ENCODE measurements at places on chromosomes 7 and 10.
A peak's percentile ranks its signal among the peaks of the same experiment; 100 is the strongest.

DNA sequence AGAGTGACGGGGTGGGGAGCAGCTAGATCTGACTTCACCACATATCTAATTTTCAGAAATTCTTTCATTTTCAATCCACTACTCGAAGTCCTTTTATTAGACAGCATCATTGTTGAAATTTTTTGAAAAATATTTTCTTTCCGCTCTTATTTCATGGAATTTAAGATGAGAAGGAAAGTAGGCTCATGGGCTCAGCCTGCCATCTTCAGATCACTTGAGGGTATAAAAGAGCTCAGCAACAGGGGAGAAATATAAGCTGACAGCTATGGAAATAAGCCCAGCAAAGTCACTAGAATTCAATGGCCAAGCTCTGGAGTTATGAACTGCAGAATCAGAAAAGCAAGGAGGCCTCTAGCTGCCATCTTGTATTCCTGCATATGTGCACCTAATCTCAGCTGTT is 389.1 kb downstream of the XPNPEP1 start:
- no peak for DNase-seq

GRCh38 chr7:159108941-159109652 is 35.6 kb downstream of the VIPR2 start:
- no peak for DNase-seq

DNA sequence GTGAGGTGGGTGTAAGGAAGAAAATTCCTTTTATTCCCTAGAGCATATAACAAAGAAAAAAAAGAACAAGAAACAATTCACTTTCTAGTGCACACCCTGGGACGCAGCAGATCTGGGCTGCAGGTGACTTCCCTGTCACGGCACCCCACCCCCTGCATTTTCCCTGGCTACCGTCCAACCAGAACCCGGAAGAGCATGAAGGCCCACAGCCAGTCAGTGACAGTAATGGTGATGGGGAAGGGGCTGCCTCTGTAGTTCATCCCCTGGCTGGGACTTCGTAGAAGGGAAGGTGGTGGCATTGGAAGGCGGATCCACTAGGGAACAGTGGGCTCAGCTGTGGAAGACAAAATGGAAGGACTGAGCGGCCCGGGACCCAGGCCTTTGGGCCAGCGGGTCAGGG is 236.7 kb downstream of the BUB3 start:
- no peak for DNase-seq

GRCh38 chr10:118776960-118777359 is 22.2 kb upstream of the CACUL1 start:
- DNase-seq: no peak

GRCh38 chr10:549391-549790 is 140.1 kb downstream of the DIP2C start:
- no peak for DNase-seq

GRCh38 chr7:65980478-65981250 is 1.3 kb downstream of the GUSB start:
- DNase-seq: peak; percentile 24

GRCh38 chr10:100986952-100987684 is at the start of the genes MRPL43 and TWNK:
MRPL43 (minus strand) TSS chr10:100987497; CDS start chr10:100987443, 54 bp downstream.
TWNK (plus strand) TSS chr10:100987543; CDS start chr10:100988211, 668 bp downstream.
- peak; percentile 81 for DNase-seq

GRCh38 chr7:133812877-133813276 is 314.3 kb upstream of the LRGUK start:
- no peak for DNase-seq

- DNase-seq: no peak
Measured at GRCh38 chr7:11469028-11469745, 362.8 kb downstream of the THSD7A start.

GRCh38 chr10:62503872-62504271 is 129.7 kb downstream of the ZNF365 start:
- DNase-seq: no peak

GRCh38 chr7:38232502-38233366 is 40.7 kb downstream of the TARP start:
- peak; percentile 59 for DNase-seq

- no peak for DNase-seq
Measured at GRCh38 chr10:129809841-129810240, 154.2 kb downstream of the EBF3 start.

DNA sequence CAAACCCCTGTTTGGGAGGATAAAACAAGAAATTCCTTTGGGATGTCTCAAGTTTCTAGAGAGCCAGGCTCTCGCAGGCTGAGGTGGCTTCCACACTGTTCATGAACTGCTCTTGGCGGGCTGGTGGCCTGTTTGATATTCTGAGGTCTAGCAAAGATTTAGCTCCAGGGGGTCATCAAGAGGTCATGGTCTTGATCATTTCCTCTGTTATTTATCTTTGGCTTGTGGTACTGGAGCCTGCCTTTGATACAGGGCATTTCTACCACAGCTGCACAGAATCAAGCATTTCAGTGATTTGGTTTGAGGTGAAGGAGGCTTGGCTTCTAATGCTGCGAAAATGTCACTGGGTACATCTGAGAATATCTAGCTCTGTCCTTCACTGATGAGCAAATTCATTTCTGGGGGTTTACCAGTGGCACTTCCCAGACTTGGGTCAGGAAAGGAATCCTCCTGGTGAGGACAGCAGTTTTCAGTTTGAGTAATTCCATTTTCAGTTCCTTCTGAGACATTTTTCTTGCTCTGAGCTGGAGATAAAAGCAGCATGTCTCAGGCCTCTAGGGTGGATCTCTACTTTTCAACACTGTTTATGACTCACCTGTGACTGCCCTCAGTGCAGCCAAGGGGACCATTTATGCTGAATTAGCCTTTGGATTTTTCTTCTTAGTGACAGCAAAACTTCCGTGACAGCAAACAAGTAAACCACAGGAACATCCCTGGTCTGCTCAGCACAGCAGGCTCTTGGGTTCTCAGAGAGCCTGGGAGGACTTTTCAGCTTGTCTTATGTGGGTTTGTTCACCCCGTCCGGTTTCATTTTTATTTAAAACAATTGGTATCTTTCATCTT is 312.0 kb downstream of the RNLS start:
- peak; percentile 21 for DNase-seq

- DNase-seq: no peak
Measured at GRCh38 chr7:4144811-4145510, 537.1 kb upstream of the FOXK1 start.

- no peak for DNase-seq
Measured at GRCh38 chr10:50432211-50433009, 181.1 kb upstream of the ASAH2 start.

DNA sequence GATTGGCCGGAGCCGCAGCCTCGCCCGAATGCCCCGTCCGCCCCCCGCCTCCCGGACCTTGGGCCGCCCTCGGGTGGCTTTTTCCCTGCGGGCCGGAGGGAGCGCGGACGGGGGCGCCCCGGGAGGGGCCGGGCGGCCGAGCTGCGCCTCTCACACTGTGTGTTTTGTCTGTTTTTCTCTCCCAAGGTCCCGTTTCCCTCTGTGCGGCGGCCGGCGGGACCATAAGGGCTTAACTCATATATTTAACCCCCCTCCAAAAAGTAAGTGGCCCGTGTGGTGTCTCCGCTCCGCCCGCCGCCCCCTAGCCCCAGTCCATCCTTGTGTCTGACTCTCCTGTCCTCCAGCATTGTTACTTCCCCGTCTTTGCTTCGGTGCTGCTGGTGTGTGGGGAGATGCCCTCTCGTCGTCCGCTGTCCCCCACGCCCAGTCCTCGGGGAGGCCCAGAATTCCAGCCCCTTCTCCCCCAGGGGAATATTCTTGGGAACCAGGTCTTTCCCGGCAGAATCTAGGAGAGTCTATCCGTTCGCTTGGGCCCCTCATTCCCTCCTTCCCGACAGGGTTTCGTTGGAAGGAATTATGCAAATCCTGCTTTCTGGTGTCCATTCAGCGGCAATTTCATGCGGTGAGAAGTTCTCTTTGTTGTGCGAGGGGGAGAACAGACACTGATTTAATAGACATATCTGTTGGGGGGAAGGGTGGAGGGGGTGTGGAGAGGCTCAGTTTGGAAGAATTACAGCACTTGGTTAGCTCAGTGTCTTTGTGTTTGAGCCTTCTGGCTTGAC is 1.3 kb downstream of the LCOR start:
- no peak for DNase-seq

DNA sequence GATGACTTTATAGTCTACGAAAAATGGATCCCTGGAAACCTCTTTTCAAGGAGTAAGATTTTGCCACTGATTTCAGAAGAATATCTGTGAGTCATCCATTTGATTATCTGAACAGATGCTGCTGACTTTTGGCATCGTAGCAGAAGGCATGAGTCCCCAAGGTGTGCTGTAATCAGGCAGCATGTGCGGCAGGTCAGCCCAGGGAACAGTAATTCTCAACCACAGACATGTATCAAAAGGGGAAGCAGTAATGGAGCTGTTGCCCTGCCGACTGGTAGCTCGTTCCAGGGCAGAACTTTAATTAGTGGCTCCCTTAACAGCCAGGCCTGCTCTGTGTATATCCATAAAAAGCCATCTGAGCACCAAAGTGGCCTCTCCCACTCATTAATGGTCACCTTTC is 5.7 kb upstream of the VWC2 start:
- DNase-seq: no peak

GRCh38 chr7:116601426-116601825 is 70.6 kb upstream of the MET start:
- DNase-seq: no peak

GRCh38 chr10:23390809-23391208 is 46.2 kb upstream of the C10orf67 start:
- DNase-seq: no peak

DNA sequence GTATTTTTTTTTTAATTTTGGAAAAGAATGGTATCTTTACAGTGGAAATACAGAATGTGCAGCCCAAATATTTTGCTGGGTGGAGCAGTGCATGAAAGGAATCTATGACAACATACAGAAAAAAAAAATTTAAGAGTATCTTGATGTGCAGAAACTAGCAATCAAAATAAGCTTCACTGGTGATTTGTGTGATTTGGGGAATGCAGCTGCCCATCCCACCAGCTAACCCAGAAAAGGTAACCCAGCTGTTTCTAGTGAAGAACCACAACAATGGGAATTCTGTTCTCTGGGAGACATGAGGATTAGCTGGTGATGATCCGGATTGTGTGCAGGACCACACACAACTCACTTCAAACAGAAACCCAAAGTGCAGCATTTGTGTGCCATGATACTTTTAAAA is 375.5 kb downstream of the SEMA3D start:
- DNase-seq: no peak

DNA sequence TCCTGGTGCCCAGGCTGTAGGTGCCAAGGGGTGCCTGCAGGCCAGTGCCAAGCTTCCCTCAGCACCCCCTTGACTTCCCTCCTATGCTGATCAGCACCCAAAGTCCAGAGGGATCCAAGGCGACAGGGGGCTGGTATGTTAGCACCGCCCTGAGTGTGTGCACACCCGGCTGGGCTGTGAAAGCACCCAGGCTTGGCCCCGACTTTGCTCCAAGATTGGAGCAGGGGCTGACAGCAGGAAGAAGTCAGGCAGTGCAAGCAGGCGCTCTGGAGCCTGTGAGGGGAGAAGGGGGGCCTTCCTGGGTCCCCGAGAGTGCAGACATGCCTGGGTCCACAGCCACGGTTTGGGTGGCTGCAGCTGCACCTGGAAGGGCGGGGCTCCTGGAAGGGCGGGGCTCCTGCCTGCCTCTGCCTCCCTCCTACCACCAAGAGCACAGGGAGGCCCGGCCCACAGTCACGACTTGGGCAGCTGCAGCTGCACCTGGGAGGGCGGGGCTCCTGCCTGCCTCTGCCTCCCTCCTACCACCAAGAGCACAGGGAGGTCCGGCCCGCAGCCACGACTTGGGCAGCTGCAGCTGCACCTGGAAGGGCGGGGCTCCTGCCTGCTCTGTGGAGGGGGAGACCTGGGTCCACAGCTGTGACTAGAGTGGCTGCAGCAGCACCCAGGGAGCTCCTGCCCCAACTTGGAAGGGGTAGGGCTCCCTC is 30.2 kb upstream of the ZMYND11 start:
- no peak for DNase-seq

DNA sequence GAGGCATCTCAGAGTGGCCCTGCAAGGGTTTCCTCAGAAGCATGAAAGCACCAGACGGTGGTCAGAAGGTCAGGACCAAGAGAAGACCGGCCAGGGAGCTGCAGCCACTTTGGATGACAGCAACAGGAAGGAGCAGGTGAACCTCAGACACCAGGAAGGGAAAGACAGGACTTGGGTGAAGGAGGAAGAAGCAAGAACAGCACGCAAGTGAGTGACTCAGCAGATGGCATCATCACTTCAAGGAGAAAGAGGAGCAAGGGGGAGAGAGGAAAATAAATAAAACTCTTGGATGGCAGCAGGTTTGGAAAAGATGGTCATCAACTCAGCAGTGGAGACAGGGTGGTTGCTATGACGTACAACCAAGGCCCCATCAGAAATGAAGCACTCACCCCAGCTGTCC is 31.6 kb downstream of the NCAPG2 start:
- no peak for DNase-seq

DNA sequence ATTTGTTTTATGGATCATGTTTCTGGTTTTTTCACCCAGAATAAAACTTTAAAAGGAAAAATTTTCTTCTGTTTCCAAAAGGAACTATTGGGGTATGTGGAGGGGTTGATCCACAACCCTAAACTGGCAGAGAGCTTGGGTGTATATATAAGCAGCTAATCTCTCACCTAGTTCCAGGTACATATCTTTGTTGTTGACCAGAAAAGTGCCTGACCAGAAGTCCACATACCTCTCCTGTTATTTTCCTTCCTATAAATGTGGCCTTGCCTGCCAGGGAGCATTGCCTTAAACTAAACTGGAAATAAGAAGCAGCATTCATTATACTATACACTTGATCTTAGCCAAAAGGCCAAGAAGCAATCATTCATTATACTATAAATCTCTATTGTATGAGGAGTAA is 112.0 kb downstream of the ZEB1 start:
- no peak for DNase-seq

GRCh38 chr7:106041140-106041717 is 70.9 kb downstream of the SYPL1 start:
- peak; percentile 18 for DNase-seq

DNA sequence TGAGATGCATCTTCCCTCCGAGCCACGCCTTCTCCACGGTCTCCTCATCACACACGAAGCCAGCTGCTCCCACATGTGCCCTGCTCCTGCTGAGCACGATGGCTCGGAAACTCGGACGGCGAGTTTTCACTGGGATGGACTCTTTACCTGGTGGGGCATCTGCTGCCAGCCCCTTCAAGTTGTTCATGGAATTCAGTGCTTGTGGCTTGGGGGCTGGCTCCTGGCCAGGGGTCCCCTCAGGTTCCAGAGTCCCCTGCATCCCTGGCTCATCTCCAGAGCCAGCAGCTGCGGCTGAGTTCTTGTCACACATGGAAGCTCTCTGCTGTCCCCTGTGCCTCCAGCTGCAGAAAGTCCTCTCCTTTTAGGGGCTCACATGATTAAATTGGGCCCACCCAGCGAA is 654.0 kb downstream of the SDK1 start:
- DNase-seq: no peak

GRCh38 chr10:75425291-75426079 is 5.9 kb upstream of the LRMDA start:
- DNase-seq: no peak

GRCh38 chr10:132319853-132320653 is 11.9 kb upstream of the LRRC27 start:
- DNase-seq: no peak

GRCh38 chr10:88413412-88413811 is 169.7 kb downstream of the RNLS start:
- no peak for DNase-seq

Data from activated CD4-positive, alpha-beta T cell treated with anti-CD3 and anti-CD28 coated beads, Interleukin-2, amount 50 U/mL, for 1 hour (primary cell).